ENCODE measurements at places on chromosomes 13 and 19.

- DNase-seq, result no peak
These were observed 102.9 kb downstream of the FOXO1 start for GRCh38 chr13:40563350-40564125.

DNA sequence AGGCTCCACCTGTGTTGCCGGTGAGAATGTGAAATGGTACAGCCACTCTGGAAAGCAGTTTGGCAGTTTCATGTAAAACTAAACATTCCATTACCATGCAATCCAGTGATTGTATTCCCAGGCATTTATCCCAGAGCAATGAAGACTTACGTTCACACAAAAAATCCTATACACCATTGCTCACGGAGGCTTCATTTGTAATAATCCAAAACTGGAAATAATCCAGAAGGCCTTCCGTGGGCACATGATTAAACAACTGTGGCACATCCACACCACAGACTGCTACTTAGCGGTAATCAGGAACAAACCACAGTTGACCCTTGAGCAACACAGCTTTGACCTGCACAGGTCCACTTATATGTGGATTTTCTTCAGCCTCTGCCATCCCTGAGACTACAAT is 339.7 kb downstream of the MTUS2 start:
- no peak for DNase-seq

DNA sequence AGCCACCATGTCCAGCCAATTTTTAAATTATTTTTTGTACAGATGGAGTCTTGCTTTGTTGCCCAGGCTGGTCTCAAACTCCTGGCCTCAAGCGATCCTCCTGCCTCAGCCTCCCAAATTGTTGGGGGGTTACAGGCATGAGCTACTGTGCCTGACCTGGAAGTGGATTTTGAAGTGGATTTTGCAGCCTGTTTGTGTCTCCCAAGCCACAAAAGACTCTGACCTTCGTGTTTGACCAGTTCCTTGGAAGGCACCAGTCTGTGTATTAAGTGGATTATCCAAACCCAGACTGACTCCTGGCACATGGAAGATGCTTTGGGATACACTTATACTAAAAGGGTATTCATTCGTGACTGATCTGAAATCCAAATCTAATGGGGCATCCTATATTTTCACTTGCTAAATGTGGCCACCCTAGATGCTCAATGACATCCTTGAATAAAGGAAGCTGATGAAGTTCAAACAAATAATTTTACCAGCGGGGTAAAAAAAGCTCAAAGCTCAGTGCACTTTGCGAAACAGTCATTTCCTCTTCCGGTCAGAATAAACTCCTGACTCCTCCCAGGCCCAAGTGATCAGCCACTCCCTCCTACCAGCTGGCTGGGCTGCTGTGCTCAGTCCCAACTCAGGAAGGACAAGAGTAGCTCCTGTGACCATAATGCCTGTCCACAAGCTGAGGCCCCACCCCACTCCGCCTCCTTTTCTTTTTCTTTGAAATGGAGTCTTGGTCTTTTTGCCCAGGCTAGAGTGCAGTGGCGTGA is 32.6 kb upstream of the GATAD2A start:
- no peak for DNase-seq

DNA sequence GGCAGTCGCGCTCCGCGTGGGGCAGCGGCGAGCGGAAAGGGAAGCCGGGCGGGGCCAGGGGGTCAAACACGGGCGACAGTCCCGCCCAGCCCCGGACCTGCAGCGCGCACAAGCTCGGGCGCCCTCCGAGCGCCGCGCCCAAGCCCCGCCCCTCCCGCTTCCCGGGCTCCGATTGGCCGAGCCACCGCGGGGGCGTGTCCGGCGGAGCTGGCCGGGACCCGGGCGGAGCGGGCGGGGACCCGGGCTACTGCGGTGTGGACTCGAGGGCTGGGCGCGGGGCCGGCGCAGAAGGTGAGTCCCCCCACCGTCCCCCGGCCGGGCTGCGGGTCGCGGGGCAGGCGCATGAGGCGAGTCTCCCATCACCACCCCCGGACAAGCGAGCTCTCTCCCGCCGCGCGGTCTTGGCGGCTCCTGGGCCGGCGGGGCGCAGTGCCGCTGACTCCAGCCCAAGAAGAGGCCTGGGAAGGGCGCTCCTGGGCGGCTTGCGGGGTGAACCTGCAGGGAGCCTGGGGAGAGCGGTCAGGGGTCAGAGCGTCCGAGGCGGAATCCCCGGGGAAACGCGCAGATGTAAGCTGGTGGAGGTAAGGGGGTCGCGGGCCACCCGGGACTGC is at the start of gene PLEKHF1:
TSS of gene PLEKHF1 (plus strand) at position 247 of the 611 bp plus-strand sequence. CDS start 8,379 bp downstream, outside the sequence.
- DNase-seq, result peak; percentile 68

GRCh38 chr13:106155411-106155810 is 380.1 kb downstream of the EFNB2 start:
- no peak for DNase-seq

DNA sequence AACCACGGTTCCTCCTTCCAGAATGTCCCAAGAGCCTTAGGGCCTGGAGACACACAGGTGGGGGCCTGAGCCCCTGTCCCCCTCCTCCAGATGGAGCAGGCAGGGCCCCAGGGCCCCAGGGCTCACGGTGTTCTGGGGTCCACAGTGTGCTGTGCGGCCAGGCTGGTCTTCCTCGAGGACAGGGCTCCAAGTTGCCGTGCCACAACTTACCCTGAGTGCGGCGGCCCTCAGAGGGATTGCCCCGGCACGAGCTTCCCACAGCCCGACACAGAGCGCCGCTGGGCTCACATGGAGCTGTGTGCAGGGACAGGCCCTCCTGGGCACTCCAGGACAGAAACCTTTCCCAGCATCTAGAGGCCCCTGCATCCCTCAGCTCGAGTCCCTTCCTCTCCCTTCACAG is 160.8 kb downstream of the KDM4B start:
- DNase-seq, result no peak

- no peak for DNase-seq
These were observed 870 bp upstream of the UNC13A start for GRCh38 chr19:17688853-17689595.

GRCh38 chr19:29770648-29771047 is 41.1 kb upstream of the CCNE1 start:
- DNase-seq, result no peak

GRCh38 chr13:66222127-66222526 is 1008.0 kb downstream of the PCDH9 start:
- no peak for DNase-seq

GRCh38 chr13:22210134-22210930 is 539.5 kb downstream of the FGF9 start:
- no peak for DNase-seq

DNA sequence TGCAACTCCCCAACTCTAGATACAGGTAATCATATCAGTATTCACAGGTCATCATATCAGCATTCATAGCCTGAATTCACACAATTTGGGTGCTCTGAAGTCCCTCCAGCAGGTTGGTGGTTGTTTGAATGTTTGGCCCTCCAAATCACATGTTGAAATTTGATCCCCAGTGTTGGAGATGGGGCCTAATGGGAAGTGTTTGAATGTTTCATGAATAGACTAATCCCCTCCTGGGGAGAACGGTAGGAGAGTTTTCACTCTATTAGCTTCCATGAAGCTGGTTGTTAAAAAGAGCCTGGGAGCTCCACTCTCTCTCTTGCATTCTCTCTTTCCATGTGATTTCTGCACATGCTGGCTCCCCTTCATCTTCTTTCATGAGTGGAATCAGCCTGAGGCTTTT is 288.6 kb upstream of the PCDH9 start:
- DNase-seq, result no peak

DNA sequence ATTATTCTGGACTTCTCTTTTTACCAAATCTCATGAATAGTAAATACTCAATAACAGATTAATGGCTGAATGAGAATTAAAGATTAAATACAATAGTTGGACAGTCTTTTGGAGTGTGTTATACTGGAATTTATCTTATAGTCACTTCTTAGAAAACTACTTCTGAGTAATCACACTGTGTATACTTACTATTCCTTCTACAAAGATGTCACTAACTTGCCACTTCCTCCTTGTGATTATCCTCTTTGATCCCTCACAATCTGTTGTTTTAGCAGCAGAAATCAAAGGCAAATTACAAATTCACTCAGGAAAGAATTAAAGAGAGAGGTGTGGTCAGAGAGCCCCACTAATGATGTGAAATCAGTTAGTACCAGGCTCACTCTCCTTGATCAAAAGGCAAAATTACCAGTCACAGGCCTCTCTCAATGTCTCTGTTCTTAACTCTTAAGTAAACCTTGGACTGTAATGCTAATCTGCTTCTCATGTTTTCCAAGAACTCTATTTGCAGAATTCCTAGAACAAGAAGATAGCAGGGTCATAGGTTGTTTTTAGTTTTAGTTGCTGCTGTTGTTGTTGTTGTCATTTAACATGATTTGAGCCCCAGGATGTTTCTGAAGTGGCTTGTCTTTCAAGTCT is 37.3 kb upstream of the FNDC3A start:
- no peak for DNase-seq

DNA sequence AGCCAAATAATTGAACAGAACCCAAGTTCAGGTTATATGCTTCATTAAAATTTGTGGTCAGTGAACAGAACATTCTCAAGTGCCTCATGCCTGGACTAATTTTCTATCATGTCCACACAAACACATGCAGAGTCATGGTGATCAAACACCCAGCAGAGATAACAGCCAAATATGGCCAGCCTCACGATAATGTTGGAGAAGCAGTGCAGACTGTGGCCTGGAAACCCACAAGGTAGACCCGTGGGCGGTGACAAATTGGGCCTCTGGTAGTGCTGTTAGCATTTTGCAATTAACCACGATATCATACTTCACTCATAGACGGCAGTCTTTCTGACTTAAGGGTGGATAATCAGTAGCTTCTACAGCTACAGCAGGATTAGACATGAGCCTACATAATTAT is 35.0 kb upstream of the VWA8 start:
- DNase-seq, result no peak

DNA sequence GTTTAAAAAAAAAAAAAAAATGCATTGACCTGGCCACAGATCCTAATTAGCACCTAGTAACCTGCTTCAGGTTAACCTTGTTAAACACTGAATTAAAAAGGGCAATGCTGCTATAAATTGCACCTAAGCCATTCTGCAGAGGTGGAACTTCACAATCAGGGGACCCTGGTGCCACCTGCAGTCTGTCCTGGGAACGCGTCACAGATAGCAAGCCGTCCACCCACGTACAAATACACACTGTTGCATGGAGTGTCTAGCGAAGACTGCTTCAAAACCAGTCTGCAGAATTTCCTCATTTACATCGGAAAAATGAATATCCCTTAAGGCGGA is 169.3 kb downstream of the COL4A1 start:
- no peak for DNase-seq

- DNase-seq, result no peak
These were observed 43.3 kb downstream of the ATP11A start for GRCh38 chr13:112733112-112733511.

DNA sequence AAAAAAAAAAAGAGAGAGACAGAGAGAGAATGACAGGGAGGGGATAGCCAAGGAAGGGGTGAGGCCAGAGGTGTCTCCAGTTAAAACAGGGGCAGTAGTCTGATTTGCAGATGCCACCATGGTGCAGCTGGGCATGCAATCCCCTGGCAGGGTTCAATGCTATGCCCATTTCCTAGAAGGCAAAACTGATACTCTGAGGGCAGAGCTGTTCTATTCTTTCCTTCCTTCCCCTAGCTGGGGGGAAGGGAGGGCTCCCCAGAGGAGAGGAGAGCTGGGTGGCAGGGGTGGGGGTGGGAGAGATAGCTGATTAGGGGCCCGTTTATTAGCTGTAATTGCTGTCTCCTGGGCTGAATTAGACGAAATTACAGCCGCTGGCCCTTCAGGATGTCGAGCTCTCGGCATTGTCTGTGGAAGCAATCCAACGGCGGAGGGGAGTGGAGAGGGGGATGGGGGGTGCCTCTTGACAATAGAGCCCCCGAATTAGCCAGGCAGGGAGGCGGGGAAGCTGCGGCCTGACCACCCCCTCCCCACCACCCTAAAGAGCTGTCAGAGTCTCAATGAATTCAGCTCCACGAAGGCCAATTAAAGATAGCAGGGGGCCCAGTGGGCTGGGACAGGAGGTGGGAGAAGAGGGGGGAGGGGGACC is 14.4 kb upstream of the DPP9 start:
- no peak for DNase-seq

- DNase-seq, result no peak
These were observed 463.7 kb upstream of the SGCG start for GRCh38 chr13:22717036-22717435.

DNA sequence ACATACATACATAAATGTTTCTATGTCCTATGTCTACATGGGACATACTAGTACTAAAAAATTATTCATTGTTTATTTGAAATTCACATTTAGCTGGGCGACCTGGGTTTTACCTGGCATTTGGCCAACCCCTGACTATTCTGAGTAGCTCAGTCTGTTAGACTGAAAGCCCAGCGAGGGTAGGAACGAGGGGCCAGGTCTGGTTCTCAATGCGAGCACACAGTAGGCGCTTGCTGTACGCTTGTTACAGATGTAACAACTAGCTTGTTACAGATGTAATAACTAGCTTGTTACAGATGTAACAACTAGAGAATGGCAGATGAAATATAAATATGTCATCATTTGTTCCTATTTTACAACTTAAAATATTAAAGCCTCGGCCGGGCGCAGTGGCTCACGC is 920 bp upstream of the ANO8 start:
- DNase-seq, result no peak

- DNase-seq, result peak; percentile 80
These were observed 17.5 kb upstream of the MEIS3 start for GRCh38 chr19:47436712-47437401.

DNA sequence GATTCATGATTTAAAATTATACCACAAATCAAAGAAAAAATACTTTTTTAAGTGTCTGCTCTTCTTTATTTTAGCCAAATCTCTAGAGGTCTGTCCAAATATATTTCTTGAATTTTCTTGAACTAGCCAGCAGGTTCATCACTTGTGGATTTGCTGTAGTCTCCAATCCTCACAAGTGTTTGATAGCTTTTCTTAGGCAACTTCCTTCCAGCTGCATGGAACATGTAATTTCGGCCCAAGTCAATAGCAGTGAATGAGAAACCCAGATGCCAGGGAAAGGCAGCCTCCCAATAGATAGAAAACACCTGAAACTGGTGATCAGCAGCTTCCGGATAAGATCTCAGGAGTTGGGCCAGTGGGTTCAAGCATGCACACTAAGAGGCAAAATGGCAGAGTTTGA is 15.6 kb upstream of the RNASEH2B start:
- no peak for DNase-seq

DNA sequence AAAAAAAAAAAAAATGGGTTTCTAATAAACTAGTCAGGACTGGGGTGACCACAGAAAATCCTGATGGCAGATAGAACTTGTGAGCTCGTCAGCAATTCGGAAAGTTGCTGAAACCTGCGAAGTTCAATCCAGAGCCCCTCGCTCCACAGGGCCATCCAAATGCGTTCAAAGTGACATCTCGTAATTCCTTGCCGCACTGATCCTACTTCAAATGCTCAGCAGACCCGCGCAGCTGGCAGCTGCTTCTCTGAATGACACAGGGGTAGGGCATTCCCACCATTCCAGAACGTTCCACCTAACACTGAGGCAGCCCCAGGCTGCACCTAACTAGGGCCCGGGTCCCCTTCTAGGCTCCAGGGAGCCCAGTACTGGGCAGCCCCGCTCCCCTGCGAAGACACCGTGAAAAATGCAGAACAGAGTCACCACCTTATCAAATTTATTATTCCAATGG is 4.8 kb upstream of the DAPK3 start:
- DNase-seq, result no peak

GRCh38 chr13:87452281-87452680 is 218.9 kb upstream of the SLITRK5 start:
- DNase-seq, result no peak

All from stimulated activated CD8-positive, alpha-beta memory T cell treated with anti-CD3 and anti-CD28 coated beads, Interleukin-12 subunit alpha, Interleukin-12 subunit beta, amount 100 ng/mL, for 1 hour (primary cell).